ENCODE measurements at places on chromosomes 5 and 9.

DNA sequence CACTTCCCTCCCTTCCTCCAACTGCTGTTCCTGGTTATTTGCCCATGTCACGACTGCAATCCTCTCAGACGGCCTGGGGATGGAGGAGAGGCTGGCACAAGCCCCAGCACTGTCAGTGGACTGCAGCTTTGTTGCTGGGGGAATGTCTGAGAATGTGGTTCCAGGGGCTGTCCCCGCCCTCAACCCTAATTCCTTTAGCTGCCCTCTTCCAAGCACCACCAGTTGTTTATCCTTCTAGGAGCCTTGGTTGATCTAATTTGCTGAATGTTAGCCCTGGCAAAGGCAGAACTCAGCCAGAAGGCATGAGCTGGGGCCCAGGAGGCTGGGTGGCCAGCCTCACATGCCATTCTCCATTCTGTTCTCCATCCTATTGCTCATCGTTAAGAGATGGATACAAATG, 51.6 kb downstream of the ADAM19 start:
- DNase-seq: no peak

GRCh38 chr5:151107084-151107483, 26.2 kb upstream of the TNIP1 start:
- DNase-seq: no peak

DNA sequence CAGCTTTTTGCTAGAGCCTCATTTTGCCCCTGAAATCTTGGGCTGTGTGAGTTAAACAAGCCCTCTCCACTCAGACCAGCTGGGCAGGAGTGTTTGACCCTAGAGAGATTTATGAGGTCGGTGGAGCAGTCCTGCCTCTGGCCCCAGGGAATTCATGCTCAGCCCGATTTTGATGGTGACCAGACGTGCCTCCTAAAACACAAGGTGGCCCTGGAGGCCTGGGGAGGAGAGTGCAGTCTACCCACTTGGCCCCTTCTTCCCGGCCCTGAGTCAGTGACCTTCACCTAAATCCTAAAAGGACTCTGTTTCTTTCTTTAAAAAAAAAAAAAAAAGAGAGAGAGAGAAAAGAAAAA, 86.6 kb upstream of the SAP30L start:
- no peak for DNase-seq

DNA sequence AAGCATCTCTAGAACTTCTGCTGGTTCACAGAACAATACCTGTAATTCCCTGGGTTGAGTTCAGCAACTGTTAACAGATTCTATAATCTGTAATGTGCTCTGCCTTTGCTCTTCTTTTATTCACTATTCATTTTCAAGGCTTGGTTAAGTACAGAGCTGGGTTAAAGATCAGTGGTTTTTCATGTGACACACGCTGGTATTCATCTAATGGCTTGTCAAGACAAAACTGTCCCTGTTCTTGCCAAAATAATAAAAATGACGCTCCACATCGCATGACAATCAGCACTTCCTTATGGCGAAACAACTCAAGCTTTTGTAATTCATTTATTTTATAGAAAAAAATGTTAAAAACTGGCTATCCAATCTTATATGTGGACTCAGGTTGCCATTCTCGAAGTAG, 137.9 kb downstream of the BNC2 start:
- no peak for DNase-seq

DNA sequence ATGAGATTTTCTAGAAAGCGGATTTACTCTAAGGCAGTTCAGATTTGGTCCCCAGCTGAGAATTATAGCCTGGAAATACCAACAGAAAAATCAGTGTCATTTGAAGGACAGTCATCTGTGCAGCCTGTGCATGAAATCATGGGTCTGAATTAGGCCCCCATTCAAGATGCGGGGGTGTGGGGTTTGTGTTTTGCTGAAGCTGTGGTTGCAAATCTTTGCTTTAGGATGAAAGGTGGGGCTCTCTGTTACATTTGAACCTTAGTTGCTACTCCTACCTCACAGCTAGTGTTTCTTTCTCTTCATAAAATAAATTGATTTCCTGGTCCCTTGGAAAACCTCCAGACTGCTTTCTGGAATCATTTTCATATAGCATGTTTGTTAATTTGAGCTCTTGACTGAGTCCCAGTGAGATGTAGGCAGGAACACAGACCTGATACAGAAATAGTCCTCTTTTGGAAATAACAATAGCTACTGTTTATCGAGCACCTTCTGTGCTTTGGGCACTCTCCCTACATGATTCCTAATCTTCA, 4.8 kb upstream of the ABL1 start:
- DNase-seq: no peak

- no peak for DNase-seq
Observed at GRCh38 chr5:109981979-109982378, 292.3 kb downstream of the MAN2A1 start.
